Natural killer cell (primary cell): ENCODE measurements at places on chromosomes 5 and 9. TPM values are rescaled to one million over a fixed set of nuclear protein-coding genes. Genes with fewer than 3 reads are reported as not detected.

Gene JAKMIP2
- total RNA-seq, result 12.2 TPM

DNA sequence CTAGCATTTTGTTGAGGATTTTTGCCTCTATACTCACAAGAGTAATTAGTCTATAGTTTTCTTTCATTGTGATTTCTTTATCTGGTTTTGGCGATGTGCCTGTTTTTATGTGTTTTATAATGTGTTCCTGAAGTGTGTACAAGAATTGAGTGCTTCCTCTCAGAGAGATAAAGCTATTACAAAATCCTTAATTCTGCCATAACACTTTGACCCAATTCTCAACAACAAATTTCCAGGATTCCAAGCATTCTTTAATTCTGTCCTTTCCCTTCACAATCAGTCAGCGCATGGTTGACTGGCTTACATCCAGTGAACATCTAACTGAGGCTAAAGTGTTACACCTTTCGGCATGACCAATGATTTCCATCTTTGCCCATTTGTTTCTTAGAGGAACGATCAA lies 282.9 kb upstream of the MVB12B start:
- no peak for DNase-seq

Gene GOLGA2
- 90.9 TPM for total RNA-seq

Gene LCN2
- total RNA-seq, result not detected

DNA sequence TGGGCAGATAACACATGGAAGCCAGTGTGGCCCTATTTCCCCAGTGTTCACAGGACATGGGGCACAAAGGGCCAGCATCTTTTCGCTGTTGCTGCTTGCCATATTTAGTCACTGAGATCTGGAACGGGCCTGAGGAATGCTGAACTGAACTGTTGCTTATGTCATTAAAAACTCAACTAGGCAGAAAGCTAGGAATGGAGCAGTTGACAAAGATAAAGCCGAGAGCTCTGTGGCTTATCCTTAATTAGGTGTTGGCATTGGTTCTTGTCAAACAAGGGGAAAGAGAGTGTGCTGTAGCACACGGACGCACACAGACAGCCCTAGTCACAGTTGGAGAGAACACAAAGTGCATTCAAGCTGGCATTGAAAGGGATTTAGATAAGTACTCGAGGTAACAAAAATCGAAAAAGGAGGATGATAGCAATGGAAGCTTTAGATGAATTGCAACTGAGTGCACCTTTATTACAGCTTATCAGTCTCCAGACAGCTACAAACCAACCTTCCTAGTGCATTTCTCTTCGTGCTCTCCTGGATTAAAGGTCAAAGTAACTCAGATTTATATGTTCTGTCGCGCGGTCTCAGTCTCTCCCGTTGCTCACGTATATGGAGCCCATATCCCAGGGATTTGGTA lies 450.2 kb upstream of the ZNF608 start:
- DNase-seq, result no peak

DNA sequence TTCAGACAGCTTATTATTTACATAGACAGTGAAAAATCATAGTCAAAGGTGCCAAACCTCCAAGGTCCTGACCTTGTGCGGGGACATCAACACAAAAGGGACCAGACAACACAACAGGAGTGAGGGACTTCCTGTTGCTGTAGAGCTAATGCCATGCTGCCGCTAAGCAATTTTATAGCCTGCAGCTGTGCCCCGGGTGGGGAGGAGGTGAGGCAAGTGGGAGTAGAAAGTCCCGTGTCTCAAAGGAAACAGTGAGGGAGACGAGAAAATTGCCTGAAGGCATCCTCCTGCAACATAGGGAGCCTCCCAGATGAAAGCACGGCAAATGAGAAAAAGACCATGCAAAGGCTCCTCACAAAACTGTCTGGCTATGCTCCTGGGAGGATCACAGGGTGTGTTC lies 58.8 kb downstream of the CAAP1 start:
- DNase-seq, result no peak

Gene GLRA1
- total RNA-seq, result not detected

Gene PCDHB14
- not detected for total RNA-seq

- DNase-seq, result no peak
Measured at GRCh38 chr5:151258816-151259215, 5.8 kb downstream of the GM2A start.

- no peak for DNase-seq
Measured at GRCh38 chr5:149544028-149544420, 7.2 kb downstream of the CSNK1A1 start.

- no peak for DNase-seq
Measured at GRCh38 chr9:121217609-121218292, 16.1 kb upstream of the RAB14 start.

DNA sequence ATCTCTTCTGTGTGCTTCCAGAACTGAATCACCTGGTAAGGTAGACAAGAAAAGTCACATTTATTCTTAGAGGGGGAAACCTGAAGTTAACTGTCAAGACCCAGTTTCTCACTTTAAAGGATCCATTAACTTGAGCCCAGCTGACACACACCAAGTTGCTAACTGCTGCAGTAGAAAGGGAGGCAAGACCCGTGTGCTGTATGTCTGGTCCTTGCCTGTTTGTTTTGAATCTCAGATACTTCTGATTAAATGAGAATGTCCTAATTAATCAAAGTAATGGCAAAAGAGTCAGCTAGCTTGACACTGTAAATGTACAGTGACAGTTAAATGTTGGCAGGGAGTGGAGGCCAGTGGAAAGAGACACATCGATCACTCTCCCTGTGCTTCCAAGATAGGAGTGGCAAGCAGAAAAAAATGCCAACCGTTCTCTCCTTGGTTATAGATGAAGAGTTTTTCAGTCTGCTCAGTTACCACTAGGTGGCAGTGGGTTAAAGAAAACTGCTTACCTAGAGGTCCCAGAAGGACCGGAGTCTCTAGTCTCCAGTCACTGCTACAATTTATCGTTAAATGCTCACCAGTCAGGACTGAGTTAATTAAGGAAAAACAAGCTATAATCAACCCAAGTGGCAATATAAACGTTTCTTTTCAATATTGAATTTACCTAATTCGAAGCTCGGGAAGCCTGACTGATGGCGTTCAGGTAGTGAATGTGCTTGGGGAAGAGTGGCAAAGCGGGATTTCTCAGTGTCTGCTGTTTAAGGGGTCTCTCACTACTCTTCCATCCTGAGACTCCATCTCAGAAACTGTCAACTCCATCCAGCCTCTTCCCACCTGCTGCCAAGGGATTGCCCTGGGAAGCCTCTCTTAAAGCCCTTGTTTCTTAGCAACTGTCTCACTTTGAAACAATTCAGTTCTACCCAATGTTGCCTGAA lies 18.4 kb downstream of the LSM11 start:
- DNase-seq, result peak; percentile 67

DNA sequence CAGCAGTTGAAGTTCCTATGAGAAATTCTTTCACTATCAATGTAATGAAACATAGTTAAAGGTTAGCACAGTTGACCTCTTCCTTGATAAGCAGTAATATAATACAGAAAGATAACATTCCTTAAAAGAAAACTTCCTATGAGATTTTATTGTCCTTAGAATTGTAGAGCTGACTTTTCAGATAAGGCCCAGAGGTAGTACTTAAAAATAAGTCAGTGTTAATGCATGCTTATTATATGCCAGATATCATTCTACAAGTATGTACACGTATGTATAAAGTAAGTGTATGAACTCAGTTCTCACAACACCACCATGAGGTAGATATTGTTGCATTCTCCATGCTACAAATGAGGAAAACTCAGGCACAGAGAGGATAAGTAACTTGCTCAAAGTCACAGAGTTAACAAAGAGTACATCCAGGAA lies 15.3 kb downstream of the AP3S1 start:
- no peak for DNase-seq

Gene DNAJC18
- 3.6 TPM for total RNA-seq

- DNase-seq, result no peak
Measured at GRCh38 chr9:107720501-107720900, 230.9 kb upstream of the KLF4 start.

Gene EXOSC3
- total RNA-seq, result 42.7 TPM

Gene PTGER4
- total RNA-seq, result 126 TPM

- no peak for DNase-seq
Measured at GRCh38 chr9:33180526-33181184, 13.5 kb upstream of the B4GALT1 start.

DNA sequence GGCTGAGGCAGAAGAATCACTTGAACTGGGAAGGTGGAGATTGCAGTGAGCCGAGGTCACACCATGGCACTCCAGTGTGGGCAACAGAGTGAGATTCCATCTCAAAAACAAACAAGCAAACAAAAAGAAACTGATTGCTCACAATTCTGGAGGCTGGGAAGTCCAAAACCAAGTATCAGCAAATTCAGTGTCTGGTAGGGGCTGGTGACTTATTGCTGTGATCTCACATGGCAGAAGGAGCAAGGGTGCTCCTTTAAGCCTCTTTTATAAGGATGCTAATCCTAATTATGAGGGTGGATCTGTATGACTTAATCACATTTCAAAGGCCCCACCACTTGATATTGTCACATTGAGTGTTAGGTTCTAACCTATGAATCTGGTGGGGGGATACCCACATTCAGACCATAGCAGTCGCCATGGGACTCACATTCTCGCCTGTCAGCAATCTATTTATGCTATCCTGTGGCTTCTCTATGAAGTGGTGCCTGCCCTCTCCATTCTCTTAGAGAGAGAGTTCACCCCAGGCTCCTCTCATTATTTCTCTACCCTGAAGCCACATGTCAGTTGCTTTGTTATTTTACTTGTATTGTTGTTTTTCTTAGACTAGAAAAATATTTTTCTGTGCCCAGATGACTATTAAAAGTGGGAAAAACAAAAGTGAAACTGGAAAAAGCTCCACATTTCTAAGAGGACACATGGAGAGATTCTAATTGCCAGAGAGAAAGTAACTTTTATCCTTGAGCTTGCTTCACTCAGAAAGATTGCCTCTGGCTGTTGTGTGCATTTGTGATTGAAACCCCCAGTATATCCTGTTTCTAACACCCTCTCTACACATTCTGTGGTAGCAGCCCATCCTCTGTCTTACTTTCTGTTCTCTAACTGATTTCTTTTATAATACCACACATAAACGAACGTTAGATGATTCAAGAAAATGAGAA lies 18.8 kb upstream of the PRLR start:
- no peak for DNase-seq

Gene SPACA9
- 1.6 TPM for total RNA-seq

GRCh38 chr5:88729084-88729828 lies 153.7 kb downstream of the MEF2C start:
- DNase-seq, result peak; percentile 80

GRCh38 chr5:27392716-27393115 lies 354.3 kb upstream of the CDH9 start:
- no peak for DNase-seq

GRCh38 chr9:79166005-79166404 lies 405.8 kb upstream of the TLE4 start:
- no peak for DNase-seq

GRCh38 chr5:160675988-160676387 lies 176.0 kb downstream of the ATP10B start:
- no peak for DNase-seq

Gene GFI1B
- 3.3 TPM for total RNA-seq

- no peak for DNase-seq
Measured at GRCh38 chr5:143023411-143024096, 253.4 kb downstream of the ARHGAP26 start.

DNA sequence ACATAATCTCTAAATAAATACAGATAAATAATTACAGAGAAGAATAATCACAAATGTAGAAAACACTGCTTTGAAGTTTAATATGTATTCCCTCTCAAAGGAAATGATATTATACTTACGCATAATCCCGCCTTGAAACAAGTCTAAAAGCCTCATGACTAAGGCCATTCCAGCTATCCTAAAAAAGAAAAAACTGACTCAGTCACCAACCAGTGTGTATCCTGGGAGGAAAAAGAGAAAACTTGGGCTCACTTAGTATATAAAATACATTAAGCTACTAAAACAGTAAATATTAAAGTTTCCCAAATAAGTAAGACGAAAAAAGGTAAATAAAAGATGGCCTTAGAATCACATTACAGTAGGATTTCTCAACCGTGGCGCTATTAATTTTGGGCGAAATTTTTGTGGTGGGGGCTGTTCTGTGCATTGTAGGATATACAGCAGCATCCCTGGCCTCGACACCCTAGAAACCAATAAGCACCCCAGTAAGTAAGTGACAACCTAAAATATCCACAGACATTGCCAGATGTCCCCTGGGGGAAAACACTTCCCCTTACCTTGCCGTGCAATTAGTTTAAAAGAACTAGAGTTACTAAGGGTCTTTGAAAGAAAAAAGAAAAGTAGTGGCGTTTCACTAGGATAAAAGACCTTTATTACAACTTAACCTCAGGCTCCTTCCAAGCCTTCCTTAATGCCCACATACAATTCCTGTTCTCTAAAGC lies 1.1 kb downstream of the HSPA9 start:
- no peak for DNase-seq

DNA sequence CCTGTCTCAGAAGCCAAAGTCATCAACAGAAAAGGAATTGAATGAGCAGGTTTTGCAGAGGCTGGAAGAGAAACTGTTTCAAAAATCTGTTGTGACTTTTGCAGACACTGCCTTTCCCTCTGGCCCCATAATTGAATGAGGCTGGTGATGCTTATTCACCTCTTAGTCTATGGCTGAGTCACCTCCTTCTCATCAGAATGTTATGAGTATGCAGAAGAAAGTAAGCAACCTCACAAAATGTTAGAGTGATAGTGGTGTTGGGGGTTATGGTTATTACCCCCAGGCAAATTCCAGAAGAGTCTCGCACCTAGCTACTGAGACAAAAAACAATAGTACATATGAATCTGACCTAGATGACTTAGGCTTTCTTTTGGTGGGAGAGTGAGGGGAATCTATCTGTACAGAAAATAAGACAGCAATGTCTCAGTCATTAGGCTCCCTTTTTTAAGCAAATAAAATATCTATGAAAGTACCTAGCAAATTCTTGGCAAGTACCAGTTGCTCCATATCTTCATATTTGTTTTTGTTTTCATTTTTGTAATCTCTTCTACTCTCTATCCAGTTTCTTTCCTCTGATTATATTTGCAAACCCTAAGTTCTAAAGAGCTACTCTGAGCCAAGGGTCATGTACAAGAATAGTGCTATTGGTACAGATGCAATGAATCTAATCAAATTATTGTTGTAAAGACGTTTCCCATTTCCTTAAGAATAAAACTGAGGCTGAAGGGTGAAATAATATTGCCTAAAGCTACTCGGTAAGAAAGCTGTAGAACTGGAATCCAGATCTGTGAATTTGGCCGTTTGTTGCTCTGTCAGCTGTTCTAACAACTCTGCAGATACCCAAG lies 498.1 kb upstream of the TNC start:
- DNase-seq, result no peak

Gene FCN1
- 70.3 TPM for total RNA-seq

GRCh38 chr9:14320271-14321181 lies 6.6 kb upstream of the NFIB start:
- DNase-seq, result no peak

Gene IL3
- not detected for total RNA-seq

Gene SCGB3A2
- total RNA-seq, result 1.2 TPM

DNA sequence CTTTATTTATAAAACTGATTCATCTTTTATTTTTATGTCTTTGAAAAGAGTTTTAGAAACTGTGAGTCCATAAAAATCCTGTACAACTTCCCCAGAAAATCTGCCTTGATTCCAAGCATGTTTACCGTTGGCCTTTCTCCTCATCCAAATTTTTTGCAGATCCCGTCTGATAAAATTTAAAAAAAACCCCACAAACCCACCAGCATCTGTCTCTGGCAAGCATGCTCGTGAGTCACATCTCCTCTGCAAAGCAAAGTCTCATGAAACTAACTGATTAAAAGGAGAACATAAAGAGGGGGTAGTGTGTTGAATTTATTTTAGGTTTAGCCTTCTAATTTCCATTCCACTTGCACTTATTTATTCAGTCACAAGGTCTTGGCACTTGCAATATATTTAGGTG lies 109.4 kb downstream of the MAT2B start:
- no peak for DNase-seq

GRCh38 chr5:18675041-18675440 lies 1040.8 kb downstream of the TAF11L14 start:
- no peak for DNase-seq
